DMS79 treated with DMSO at 0.1 percent for 48 hours (cell line): ENCODE measurements at places on chromosomes 5 and 9.

- DNase-seq, result no peak
Observed at GRCh38 chr5:89417990-89418389, 535.0 kb upstream of the MEF2C start.

GRCh38 chr5:149325894-149326293 is 19.4 kb upstream of the GRPEL2 start:
- no peak for DNase-seq

DNA sequence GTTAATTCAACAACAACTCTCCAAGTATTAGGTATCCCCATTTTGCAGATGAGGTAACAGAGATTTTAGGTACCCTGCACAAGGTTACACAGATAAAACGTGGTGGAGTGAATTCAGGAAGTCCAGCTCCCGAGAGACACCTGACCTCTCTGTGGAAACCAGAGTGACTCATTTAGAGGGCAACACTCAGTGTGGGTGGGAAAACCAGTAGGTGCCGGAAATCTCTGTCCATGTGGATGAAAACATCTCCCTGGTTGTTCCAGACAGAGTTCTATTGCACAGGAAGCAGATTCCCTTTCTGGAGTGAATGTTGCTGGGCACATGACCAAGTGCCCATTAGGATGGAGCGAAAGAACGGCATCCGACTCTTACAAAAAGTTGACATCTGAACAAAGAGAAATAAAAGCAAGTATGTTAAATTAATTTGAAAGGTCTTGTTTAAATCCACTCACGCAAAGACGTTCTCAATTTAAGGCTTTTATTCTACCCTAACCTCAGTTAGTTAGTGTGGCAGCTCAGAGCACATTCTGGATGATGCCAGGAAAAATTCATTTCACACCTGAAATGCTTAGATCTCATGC is 391.9 kb upstream of the WWC1 start:
- DNase-seq, result no peak

DNA sequence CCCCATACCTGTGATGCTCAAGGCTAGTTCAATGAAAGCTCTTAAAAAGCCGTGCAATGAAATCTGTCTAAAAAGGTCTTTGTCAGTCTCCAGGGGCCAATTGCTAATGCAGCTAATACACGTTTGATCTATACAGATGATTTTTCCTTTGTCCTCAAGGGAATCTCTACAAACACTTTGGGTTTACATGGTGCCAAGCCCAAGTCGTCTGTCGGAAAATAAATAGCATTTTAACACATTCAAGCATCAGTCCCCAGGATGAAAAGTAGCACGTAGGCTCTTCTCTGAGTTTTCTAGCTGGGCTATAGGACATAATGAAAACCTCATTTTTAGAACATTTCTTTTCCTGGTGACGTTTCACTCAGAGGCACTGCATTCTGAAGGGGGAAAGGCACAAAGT is 477.4 kb upstream of the WWC1 start:
- no peak for DNase-seq

GRCh38 chr5:33631786-33632185 is 191.0 kb downstream of the TARS1 start:
- no peak for DNase-seq

DNA sequence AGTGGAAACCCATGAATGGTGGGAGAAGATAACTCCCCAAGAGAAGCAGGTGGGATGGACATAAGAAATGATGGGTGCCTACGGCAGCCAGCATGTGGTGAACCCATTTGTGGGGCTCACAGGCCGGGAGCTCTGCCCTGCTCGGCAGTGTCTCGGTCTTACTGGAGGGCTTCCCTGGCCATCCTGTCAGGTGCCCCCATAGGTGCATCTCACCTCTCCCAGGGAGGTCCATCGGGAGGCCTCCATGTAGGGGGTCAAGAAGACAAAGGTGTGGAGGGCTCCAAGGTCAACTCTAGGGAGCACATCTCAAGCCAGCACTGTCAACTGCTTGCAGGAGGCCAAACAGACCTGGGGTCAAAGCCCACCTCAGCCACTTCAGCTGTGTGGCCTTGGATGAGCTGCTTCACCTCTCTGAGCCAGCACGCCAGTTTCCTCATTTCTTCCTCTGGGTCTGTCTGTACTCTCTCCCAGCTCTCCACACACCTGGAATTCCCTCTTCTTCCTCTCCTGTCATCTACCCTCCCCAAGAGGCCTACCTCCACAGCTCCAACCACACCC is 10.5 kb upstream of the ADGRD2 start:
- DNase-seq, result no peak

GRCh38 chr5:153584126-153584959 is 93.9 kb downstream of the GRIA1 start:
- DNase-seq, result no peak

DNA sequence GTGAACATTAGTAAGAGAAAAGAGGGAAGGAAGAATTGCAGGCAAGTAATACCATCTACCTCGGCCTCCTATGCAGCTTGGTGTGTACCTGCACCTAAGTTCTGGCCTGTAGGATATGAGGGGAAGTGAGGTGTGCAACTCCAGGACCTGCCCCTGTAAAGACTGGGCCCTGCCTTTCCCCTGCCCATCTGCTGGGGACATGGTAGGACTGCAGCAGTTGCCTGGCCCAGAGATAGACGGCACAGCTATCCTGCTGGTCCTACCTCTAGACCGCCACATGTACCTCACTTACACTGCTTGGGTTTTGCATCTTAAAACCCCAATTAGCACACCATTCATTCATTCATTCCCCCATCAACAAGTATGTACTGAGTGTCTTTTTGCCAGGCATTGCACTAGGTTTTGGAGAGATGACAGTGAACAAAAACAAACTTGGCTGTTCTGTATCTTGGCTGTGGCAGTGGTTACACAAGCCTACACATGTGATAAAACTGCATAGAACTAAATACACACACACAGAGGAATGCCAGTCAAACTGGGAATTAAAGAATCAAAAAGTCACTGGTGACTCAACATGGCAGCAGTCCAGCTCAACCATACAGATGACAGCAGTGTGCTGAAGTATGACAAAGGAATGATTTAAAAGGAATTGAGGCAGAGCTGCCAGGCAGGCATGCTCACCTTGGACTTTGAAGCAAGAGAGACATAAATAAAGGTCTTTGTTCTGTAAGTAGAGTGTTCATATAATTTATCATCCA is 23.3 kb upstream of the MGAT1 start:
- no peak for DNase-seq

GRCh38 chr5:72221541-72221940 is 98.5 kb downstream of the MRPS27 start:
- no peak for DNase-seq

DNA sequence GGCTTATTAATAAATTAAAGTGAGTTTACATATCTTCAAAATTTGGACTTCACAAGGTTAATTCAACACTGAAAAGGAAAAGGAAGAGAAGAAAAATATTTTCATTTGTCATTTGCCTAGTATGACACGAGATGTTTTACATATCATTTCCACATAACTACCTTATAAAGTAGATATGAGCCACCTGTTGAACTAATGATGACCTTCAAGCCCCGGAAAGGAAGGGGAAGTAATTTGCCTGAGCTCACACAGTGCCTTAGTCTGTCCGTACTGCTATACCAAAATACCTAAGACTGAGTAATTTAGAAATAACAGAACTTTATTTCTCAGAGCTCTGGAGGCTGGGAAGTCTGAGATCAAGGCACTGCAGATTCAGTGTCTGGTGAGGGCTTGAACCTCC is 17.9 kb downstream of the CMYA5 start:
- no peak for DNase-seq

DNA sequence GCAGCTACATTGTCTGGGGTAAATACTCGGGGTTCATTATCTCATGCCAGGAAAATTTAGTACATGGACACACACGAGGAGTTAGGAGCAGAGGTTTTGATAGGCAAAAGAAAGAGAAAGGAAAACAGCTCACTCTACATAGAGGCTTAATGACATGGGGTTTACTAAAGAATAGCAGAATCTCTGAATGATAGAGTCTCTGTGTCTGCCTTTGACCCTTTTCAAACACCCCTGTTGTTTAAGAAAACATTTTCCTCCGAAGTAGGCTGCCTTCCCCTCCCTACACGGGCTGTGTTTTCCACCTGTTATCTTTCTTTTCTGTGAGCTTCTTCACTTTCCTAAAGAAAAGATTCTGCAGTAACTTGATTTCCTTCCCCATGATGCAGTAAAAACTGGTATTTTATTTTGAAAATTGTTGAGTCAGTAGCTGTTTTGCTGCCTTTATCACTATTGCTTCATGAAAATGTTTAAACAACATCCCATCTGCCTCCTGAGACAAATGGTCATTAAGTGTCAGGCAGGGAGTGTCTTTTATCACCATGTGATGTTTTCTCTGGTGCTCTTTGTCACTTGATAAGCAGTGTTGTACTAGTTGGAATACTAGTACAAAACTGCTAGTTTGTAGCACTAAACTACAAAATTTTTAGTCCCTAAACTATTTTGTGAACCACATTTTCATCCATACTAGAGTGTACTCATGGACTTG is 76.6 kb downstream of the PPIC start:
- DNase-seq, result no peak

DNA sequence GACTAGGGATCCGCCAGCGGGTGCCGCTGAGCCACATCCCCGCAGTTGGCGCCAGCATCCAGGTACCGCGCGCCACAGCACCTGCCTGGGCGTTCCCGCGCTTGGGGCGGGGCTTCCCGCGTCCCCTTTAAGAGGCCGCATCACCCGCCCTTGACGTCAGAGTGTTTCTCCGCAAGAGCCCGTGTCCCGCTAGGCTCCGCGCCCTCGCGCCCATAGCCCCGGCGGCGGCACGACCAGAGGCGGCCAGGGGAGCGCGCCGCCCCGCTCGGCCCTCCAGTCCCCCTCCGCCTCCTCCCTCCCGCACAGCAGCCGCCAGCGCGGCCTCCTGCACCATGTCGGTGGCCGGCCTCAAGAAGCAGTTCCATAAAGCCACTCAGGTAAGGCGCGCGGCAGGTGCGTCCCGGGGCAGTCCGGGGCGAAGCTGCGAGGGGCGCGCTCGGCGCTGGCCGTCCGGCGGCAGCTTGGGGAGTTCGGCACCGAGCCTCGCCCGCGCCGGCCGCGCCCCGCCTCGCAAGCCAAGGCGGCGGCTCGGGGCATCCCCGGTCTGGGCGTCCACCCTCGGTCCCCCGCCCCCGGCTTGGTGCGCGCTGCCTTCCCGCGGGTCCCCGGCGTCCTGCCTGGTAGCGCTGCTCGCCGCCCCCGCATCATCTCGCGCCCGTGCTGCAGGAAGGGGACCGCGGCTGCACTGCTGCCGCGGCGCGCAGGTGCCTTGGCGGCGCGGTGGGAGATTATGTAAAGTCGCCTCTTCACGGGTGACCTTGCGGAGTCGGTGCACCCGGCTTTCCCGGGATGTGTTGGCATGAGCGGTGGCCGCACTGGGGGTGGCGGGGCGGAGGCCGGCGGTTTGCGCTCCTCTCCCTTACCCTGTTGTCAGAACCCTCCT is at the start of gene SH3GL2:
Gene SH3GL2 (plus strand): TSS at position 156 of the 883 bp plus-strand sequence.
- peak; percentile 59 for DNase-seq

- no peak for DNase-seq
Observed at GRCh38 chr9:103242486-103242885, 247.4 kb downstream of the CYLC2 start.

GRCh38 chr9:72871685-72872084 is 81.2 kb downstream of the ALDH1A1 start:
- no peak for DNase-seq

DNA sequence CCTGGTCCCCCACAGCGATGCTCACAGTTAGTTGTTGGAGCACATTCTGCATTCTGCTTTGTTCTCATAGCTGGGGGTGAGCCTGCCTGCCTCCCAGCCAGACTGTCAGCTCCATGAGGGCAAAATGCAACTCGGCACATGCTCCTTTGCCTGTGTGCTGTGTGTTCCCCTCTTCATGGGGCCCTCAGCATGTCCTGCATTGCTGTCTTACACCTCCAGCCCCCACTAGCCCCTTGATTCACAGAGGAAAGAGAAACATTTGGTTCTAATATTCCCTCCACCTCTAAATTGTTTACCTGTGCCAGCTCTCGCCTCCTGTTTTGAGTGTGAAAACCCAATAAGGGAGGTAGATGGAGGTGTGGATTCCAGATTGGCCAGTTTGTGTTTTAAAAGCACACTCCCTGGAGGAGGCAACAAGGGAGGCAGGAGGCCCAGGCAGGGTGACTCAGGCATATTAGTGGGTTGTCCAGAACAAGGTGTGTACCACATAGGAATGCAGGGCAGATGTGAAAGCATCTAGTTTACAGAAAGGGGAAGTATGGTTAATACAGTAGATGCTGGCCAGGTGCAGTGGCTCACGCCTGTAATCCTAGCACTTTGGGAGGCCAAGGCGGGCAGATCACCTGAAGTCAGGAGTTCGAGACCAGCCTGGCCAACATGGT is 224.6 kb downstream of the AGTPBP1 start:
- no peak for DNase-seq

GRCh38 chr5:157523976-157524375 is 51.6 kb downstream of the ADAM19 start:
- no peak for DNase-seq

DNA sequence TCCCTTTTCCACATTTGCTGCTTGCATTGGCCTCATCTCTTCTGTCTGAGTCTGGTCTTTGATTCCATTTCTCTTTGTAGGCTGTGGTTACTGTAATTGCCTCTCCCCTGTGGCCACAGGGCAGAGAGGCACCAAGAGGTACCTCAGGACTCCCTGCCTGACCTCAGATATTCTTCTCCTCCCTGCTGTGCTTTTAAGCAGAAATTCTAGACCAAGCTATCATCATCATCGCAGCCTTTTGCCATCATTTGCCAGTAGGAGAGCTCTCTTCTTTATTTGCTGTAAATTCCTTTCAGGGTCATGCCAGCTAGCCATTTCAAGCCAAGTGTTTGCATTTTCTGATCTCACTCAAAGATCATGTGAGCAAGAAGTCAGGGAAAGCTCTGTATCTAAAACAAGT is 369.6 kb downstream of the ICE1 start:
- no peak for DNase-seq

DNA sequence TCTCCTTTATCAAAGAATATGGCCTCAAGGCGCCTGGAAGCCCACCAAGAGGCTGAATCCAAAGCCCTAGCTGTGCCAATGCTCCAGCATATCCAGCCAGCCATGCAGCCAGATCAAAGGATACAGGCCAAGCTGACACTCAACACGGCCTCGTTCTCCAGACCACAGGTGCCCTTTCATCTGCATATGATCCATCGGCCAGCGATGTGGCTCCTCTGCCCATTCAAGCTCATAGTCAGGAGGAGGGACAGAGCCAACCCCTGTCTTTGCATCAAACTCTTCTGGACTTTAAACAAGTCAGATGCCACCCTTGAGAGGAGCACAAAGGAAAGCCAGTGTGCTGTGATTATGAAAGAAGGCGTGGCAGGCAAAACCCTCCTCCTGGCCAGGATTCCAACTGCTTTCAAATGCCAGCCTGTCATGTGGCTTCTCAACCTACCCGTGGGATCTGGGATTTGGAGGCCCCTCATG is 42.5 kb downstream of the ADAM19 start:
- DNase-seq, result no peak

DNA sequence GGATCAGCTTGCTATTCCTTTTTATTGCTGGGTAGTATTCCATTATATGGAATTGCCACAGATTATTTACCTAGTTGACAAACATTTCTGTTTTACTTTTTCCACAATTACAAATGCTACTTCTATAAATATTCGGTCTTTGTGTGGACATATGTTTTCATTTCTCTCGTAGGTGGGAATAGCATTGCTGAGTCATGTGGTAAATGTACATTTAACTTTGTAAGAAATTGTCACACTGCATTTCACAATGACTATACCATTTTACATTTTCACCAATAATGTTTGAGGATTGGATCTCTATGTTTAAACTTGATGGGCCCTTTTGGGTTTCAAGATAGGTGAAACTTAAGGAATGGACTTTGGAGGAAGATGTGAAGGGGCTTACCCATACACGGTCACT is 19.7 kb downstream of the RAI14 start:
- no peak for DNase-seq
